NT2/D1 (cell line): ENCODE measurements at places on chromosomes 1 and 21.

GRCh38 chr1:211035821-211036380 lies 98.0 kb downstream of the KCNH1 start:
- no peak for DNase-seq

- DNase-seq: no peak
Observed at GRCh38 chr21:44418108-44418875, 37.0 kb upstream of the LRRC3 start.

GRCh38 chr1:66732407-66733166 lies 19.7 kb upstream of the DYNLT5 start:
- DNase-seq: no peak

- DNase-seq: no peak
Observed at GRCh38 chr1:231969076-231969475, 342.5 kb downstream of the DISC1 start.

GRCh38 chr1:209431813-209432442 lies 151.6 kb upstream of the CAMK1G start:
- no peak for DNase-seq

DNA sequence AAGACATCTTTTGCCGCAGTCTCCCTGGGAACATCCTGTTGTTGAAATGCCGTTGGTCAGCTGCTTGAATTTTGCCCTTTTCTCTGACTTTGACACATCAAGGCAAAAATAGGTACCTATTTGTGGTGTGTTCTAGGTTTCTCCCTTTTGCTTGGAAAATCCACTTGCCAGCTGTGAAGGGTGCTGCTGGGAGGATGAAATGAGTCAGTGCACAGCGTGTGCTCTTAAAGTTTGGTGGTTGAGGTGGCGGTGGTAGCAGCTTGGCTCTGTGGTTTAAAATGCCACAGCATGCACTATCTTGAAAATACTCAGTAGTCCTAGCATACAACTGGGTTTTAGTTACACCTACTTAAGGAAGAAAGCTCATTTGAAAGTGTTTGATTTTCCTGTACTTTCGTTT lies 183.8 kb downstream of the DHRS3 start:
- no peak for DNase-seq

DNA sequence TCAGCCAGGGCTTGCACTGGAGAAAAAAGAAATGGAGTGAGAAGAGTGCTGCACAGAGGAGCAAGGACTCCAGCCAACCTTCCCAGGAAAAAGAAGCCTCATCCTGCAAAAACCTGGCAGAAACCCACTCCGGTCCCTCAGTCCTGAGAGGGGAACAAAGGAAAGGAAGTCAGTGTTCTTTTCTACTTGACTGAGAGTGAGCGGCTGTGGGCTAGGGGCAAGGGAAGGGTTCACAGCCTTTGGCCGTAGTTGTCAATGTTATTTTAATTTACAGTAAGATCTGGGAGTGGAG lies 8.9 kb upstream of the GOLT1A start:
- DNase-seq: no peak

DNA sequence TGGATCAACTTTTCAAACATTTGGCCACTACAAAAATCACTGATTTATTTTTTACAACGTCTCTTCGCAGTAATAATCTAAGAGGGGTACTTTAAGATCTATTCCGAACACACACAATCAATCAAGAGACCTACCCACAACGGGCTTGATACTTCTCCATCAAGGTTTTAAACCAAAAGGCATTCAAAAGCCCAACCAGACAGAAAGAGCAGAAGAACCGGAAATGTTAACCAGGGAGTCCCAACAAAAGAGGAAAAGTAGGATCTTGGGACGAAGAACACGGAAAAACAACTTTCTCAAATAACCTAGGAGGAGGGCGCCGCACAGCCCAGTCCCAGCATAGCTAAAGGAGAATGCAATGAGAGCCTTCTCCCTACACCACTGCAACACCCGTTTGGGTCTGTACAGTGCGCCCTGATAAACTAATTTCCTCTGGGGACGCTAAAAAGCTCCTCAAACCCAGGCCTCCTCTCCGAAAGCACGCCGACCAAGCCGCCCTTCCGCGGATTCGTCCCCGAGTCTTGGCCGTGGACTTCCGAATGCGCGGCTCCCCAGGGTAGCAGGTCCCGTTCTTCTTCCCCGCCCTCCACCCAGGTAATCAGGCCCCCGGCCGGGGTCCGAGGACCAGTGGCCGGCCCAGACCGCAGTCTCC lies 623 bp downstream of the RPL22 start:
- no peak for DNase-seq

- no peak for DNase-seq
Observed at GRCh38 chr1:15616373-15617172, 685 bp upstream of the DDI2 start.

GRCh38 chr1:9350013-9350908 lies 57.6 kb downstream of the SPSB1 start:
- DNase-seq: no peak

GRCh38 chr21:45130324-45130774 lies 56.0 kb downstream of the ADARB1 start:
- DNase-seq: no peak

DNA sequence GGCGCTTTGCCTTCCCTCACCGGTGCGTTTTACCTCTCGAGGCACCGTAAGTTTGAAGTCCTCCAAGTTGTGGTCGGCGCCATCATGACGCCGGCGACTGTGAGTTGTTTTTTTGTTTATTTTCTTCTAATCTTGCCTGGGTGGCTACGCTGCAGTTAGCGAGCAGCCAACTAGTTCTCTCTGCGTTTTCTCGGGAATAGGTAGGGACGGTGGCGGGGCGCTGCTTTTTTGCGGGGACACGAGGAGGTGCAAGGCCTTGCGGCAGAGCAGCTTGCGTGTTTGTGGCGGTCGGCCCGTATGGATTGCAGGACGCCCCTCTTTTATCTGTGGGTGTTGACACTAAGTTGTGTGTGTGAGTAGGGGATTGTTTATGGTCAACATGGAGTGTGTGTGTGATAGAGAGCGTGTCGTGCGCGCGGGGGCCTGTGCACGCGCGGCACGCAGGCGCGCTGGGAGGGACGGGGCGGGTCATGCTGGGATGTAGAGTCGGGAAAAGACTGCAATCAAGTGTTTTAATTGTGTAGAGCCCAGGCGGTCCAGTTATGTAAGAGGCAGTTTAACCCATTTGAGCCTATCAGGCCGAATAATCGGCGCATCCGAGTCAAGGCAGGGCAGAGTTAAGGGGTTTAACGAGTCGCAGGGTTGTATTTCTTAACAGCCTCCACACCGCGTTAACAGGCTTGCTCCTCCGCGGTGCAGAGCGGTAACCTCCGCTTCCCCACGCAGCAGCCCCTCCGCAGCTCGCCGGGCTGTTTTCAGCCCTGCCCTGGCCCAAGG lies 1.2 kb upstream of the NEGR1 start:
- DNase-seq: no peak

- DNase-seq: peak; percentile 76
Observed at GRCh38 chr1:46822248-46822826, 23.5 kb downstream of the CYP4B1 start.

DNA sequence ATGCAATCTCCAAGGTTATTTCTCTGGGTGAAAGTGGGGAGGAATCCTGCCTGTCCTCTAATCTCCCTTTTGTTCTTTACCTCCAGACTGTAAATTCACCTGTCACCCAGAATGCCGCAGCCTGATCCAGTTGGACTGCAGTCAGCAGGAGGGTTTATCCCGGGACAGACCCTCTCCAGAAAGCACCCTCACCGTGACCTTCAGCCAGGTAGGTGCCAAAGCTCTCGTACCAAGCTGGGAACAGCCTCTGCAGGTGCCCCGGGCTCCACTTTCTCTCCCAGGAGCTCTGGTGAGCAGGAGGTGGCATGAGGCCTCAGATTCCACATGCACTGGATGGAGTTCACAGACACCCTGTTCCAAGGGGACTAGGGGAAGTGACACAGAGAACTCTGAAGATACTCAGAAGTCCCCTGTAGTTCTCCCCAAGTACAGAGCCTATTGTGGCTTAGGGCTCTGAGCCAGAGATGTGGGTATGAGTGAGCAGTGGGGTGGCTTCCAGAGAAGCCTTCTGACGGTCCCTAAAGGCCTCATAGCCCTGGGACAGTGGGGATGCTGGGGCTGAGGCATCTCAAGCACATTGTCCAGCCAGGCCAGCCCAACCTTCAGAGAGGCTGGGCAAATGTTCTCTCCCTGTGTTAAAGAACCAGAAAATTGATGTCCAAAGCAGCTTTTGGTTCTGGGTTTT lies 30.9 kb downstream of the RASSF5 start:
- no peak for DNase-seq

GRCh38 chr1:43074244-43074643 lies 97.8 kb downstream of the EBNA1BP2 start:
- DNase-seq: no peak

- DNase-seq: no peak
Observed at GRCh38 chr21:42081138-42081537, 10.0 kb downstream of the UMODL1 start.

DNA sequence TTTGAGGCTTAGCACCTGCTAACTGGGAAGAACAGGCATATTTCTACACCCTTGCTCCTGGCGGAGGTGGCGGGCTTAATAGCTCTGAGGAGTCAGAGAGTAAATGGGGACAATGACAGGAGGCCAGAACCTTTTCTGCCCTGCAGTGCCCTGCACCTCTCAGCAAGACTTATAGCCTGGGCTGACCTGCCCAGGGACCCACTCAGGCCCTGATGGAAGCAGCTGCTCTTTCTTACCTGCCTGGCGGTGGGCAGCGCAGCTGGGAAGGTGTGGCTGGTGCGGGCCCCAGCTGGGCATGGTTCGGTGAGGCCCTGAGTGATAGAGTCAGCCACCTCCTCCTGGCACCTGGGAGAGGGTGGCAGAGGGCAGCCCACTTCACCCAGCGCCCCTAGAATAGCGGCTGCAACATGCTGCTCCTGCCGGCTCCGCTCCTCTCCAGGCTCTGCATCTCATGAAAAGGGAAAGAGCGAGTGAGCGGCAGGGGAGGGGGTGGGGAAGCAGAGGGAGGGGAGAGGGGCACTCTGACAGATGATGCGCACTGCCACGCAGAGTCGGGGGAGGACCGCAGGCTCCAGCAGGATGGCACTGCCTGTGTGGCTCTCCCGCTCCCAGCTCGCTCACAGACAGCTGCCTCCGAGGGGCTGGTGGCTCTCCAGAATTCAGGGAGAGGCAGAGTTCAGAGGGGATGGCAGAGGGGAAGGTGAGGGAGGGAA lies at the start of gene RGS8:
Gene RGS8 (minus strand): TSS at position 472 of the 713 bp plus-strand sequence. CDS start 14,938 bp downstream, outside the sequence.
- DNase-seq: no peak

- DNase-seq: no peak
Observed at GRCh38 chr1:63135174-63135512, 187.2 kb upstream of the FOXD3 start.

DNA sequence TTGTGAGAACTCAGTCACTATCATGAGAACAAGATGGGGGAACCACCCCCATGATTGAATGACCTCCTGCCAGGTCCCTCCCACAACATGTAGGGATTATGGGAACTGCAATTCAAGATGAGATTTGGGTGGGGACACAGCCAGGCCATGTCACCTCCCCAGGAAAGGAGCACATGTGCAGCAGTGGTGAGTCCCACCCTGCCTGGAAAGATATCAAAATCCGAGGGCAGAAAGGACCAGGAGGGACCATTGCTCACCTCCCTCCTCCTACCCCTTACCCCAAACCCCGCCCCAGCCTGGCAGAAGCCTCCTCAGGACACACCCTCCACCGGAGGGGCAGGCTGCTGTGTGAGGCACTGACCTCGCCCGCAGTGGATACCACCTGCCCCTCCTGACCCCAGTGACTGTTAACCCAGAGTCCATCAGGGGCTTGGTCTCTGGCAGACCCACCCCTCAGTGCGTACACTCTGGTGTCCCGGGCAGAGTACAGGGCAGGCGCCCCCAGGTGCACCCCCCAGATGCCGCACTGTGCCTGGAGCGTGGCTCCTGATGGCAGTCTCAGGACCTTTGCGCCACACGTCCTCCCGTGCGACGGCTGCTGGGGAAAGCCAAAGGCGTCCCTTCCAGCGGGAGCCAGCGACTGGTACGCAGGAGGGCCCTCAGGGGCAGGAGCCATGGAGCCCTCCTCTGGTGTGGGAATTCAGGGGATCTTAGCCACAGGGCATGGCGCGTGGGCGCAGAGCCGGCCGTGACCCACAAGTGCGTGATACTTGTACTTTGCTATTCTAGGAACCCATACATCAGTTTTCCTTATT lies 20.9 kb downstream of the PDXK start:
- DNase-seq: no peak

- DNase-seq: no peak
Observed at GRCh38 chr1:82446955-82447354, 646.2 kb downstream of the ADGRL2 start.

GRCh38 chr1:156062189-156062588 lies 1.2 kb downstream of the RAB25 start:
- DNase-seq: no peak

GRCh38 chr1:176959191-176959820 lies 205.2 kb downstream of the ASTN1 start:
- no peak for DNase-seq

DNA sequence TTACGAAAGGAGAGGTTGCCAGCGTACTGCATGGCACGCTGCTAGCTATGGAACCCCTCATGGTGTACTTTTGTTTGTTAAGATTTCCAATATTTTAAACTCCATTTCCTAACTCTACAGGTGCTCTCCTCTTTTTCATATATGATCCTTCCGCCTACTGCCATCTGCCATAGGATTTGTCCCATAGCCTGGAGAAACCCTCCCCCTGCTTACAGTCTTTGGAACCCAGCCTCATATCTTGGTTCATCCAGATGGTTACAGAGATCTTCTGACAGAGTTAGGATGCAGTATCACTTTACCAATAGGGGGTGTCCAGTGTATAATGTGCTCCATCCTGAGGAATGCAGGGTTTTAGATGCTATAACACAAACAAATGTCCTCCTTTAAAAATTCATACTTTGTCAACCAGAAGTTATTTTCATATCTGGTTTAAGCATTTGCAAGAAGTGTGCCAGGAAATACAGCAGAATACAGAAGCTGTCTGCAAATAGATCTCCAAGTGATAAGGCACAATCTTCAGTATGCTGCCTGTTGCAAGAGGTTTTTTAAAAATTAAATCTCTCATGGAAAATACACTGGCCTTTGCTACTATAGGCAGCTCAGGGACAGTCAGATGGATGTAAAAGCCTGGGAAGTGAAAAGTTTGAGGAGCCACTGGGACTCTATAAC lies 377.8 kb downstream of the KCNH1 start:
- DNase-seq: no peak

DNA sequence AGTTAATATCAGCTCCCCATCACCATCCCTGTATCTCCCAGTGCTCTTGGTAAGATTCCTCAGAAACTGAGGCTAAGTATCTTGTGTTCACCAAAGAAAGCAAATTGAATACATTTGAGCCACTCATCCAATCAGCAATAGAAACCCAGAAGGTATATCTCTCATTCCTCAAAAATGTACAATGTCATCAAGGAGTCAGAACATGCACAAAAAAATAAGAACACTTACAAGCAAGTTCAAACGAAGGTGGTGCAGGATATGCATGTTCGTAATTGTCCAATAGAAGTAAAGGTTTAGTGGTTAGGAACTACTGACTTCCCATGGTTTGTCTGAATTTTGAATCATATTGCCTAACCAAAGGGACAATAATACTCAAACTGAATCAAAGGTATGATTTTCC lies 24.3 kb downstream of the RXRG start:
- no peak for DNase-seq

DNA sequence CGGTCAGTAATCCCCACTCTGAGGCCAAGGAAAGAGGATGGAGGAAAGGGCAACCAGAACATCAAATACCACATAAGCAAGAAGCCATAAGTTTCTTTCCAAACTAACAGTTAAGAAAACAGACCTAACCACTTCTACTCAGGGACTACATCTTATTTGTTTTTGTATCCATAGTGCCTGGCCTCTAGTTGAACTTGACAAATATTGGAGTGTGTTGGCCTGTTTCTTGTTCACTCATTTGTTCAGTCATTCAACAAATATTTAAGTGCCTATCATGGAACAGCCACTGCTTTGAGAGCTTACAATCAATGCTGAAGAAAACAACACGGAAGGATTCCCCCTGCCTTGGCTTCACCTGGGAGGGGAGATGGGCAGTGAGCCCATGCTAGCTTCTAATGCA lies 69.7 kb downstream of the ST6GALNAC3 start:
- DNase-seq: no peak

GRCh38 chr1:51168936-51169335 lies 66.9 kb downstream of the C1orf185 start:
- no peak for DNase-seq
